ENCODE measurements at places on chromosomes 3 and 15.
A peak's percentile ranks its signal among the peaks of the same experiment; 100 is the strongest.

GRCh38 chr3:126208606-126209256 lies 28.3 kb upstream of the ALDH1L1 start:
- peak; percentile 92 for DNase-seq

DNA sequence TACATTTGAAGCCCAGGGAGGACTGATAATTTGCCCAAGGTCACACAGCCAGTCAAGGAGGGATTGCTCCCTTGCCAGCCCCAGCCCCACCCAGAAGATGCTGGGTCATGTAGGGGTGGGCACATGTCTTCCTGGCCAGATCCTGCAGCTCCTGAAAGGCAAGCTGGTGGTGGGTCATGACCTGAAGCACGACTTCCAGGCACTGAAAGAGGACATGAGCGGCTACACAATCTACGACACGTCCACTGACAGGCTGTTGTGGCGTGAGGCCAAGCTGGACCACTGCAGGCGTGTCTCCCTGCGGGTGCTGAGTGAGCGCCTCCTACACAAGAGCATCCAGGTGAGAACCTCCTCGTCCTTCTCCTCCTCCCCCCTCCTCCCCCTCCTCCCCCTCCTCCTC lies 13.2 kb downstream of the ISG20 start:
- no peak for DNase-seq

GRCh38 chr3:78035131-78035641 lies 995.3 kb downstream of the ROBO2 start:
- DNase-seq: no peak

DNA sequence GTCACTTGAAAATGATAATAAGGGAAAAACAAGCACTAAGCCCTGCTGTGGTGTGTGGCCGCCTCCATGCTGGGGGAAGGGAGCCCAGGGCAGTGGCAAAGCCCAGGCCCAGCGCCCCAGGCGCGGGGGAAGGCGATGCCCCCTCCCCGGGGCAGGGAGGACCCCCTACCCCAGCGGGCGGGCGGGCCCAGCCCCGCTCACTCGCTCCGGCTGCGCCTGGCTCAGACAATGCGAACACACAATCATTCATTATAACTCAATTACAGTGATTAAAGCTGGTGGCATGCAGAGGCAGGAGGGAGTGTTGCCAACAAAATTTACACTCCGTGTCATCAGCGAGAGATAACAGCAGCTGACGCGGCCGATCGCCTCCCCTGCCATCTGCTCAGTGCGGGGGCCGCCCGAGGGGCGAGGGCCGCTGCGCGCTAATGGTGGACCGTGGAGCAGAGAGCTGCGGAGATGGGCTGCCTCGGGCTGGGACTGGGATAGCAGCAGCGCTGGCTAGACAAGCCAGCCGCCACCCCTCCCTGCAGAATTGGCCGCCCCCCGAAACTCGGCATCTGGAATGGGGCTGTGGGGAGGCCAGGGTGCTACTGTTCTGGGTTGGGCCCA lies 64.1 kb downstream of the TLE3 start:
- DNase-seq: no peak

DNA sequence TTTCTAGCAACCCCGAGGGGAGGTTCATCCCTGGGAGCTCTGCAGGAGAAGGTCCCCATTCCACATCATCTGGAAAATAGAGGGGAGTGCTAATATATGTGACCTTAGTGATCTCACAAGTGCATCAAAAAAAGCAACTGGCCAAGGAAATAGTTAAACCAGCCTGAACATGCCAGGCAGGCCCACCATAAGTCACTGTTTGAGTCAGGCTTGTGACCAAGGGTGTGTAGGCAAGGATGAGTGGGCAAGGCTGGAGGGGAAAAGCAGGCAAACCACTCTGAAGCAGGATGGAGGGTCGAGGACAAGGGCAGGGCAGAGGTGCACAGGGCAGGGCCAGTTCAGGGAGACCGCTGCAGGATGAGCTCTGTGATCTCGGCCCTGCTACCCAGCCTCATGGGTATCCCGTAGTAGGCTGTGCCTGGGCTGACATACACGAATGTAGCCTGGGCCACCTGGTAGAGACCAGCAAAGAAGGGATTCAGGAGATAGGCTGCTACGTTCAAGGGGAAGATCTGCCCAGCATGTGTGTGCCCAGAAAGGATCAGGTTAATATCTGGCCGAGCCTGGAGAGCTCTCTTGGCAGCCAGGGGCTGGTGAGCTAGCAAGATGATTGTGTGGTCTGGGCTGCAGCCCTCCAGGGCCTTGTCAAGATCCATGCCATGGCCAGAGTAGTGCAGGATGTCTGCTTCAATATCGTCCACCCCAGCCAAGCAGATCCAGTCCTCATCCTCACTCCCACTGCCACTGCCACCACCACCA lies 4.3 kb downstream of the GLB1 start:
- DNase-seq: no peak

- no peak for DNase-seq
These were observed 8.9 kb downstream of the DNAAF4 start for GRCh38 chr15:55499151-55499550.

- DNase-seq: no peak
These were observed 91.6 kb downstream of the LRRK1 start for GRCh38 chr15:101010781-101011180.

DNA sequence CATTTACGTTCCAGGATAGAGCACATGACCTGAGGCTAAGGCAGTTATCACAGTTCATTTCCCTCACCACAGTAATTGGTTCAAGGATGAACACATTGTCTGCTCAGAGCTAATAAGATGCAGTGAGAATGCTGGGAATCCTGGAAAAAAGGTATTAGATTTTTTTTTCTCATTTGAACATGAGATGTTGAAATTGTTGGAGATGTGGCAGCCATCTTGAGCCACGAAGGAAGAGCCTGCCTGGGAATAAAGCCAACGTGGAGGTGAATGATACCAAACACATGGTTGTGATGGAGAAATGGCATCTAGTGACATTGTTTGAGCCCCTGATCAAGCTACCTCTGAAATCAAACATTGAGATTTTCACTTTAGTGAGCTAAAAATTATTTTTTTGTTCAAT lies 16.0 kb upstream of the STT3B start:
- DNase-seq: no peak

DNA sequence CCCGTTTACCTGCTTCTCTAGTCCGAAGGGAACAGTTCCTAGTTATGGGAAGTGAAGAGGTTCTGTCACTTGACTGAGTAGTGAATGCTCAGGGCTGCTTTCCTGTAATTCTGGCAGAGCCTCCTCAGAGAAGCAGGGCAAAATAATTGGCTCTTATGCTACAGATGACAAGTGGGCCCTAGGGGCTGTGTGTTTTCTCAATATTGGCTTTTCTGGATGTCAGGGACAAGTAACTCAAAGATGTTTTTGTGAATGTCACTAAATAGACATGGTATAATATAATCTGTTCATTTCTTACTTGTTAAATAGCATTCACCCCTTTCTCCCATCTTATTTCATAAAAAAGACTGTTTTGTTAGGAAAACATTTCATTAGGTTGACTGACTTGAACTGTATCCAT lies 40.1 kb downstream of the SGO1 start:
- no peak for DNase-seq

- DNase-seq: no peak
These were observed 36.8 kb downstream of the MUC4 start for GRCh38 chr3:195774917-195775316.

DNA sequence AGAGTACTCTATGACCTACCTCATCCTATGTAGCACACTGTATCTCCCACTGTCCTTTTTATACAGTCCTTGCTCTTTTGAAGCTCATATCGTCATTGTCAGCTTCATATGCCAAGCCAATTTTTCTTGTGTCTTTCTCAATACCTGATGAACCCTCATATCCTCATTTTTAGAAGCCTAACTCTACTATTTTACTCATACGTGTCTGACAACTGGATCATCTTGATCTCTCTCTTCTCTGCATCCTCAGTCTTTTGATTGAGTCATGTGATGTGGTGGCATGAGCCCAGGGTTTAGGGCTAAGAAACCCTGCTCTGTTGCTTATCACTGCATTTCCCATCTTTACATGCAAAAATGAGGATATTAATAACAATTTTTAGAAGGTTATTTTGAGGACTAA lies 352.0 kb downstream of the LPP start:
- no peak for DNase-seq

DNA sequence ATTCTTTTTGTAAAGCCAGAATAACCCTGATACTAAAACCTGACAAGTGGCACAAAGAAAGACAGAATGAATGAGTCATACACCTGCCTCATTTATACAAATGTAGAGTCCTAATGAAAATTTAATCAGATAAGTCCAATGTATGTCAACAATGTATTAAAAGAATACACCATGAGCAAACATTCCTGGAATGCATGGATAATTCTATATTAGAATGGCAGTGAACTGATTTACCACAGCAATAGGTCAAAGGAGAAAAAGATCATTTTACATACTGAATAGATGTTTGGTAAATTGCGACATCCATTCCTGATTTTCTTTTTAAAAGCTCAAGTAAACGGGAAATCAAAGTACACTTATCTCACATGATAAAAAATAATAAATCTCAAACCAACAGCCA lies 11.2 kb upstream of the LOXL1 start:
- DNase-seq: no peak

DNA sequence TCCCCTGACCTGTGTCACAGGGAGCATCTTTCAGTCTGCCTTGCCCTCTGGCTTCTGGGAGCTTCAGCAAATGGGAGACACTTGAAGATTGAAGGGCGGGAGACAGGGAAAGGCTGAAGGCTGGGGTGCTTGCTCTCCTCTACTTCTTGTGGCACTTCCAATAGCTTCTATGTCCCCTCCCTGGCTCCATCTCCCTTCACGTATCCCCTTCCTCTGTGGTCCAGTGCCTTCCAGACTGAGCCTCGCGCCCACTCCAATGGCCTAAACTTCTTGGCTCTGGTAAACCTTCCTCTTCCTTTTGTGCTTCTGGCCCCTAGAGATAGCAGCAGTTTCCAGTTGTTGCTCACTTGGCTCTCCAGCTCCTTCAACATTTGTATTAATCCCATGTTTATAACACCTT lies 69.8 kb upstream of the TOPAZ1 start:
- DNase-seq: no peak

DNA sequence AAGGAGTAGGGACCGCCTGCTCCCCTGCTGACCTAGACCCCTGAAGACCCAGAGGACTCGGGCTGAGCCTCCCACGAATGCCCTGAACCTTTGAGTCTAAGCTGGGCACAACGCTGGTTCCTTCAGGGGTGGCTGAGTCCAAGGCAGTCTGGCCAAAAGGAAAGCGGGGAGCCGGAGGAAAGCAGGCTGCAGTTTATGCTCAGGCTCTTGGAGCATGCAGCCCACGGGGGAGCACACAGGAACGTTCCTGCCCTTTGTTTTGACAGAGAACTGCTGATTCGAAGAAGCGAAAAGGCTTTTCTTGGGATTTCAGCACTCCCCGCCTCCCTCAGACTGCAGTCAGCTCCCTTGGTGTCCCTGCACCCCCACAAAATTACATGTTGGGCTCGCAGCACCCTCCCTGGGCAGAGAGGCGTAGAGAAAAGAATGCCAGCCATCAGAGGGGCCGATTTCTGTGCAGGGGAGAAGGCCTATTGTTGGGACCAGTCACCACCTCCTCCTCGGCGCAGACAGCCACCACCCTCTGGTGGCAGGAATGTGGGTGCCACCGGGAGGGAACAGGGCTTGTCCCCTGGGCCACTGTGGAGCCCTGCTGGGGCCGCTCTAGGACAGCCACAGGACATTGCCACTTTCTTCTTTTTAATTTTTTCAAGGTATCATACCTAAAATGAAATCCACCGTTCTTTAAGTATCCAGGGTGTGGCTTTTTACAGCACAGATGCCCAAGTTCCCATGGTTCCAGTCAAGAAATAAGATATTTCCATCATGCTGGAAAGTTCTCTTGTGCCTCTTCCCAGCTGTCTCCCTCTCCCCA lies 72.2 kb downstream of the SMAD6 start:
- DNase-seq: peak; percentile 86

- no peak for DNase-seq
These were observed 737.5 kb upstream of the LMCD1 start for GRCh38 chr3:7764115-7764514.

DNA sequence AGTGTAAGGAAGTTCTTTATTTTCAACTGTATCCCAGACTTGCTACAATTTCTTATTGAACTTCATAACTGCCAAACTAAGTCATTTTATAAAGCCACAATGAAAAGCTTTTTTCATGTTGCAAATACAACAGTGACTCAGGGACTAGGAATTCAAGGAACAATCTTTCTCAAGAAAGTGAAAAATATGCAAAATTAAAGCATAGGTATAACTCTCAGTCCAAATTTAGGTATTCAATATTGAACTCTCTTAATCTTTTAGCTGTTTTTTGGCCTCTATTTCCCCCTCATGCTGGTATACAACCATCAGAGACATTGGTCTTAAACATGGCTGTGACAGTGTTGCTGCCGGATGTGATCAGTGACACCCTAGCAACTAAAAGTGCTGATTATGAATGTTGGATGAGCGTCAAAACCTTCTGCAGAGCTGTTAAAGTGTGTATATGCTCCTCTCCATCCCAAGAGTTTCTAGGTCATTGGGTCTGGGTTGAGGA lies 476.9 kb downstream of the ZNF385D start:
- no peak for DNase-seq

DNA sequence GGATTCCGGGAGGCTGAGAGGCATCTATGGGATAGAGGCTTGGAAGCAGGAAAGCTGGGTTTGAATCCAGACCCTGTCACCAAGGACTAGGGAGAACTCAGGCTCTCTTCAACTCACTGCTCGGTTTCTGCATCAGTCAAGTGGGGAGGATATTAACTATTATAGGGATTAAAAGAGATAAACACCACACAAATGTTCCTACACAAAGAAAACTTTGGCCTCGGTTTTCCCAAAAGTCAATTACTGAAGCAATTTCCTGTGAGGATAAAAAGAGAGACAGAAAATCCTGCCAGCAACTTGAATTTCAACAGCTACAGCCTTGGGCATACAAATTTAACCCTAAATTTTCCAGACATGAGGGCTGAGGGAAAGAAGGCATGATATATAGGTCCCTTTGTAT lies 36.0 kb downstream of the ITGB5 start:
- DNase-seq: no peak

GRCh38 chr3:123909785-123910184 lies 25.7 kb upstream of the MYLK start:
- DNase-seq: no peak

- no peak for DNase-seq
These were observed 139.1 kb downstream of the CBLB start for GRCh38 chr3:105729667-105730066.

DNA sequence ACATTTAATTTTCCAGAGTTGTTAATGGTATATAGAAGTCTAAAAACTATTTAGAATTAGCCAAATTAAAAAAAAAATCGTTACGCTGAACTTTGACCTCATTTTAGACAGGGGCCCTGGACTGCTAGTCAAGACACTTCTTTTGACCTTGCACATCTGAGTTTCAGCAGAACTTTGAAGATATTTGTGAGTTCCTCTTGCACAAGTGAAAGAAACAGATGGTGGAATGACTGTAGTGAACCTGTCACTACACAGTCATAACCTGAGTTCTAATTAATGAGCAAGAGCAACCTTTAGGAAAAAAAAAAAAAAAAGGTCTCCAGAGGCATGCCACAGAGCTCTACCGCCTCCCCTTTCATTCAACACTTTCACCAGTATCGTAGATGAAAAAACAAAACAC lies 5.3 kb downstream of the MYO5C start:
- DNase-seq: no peak

DNA sequence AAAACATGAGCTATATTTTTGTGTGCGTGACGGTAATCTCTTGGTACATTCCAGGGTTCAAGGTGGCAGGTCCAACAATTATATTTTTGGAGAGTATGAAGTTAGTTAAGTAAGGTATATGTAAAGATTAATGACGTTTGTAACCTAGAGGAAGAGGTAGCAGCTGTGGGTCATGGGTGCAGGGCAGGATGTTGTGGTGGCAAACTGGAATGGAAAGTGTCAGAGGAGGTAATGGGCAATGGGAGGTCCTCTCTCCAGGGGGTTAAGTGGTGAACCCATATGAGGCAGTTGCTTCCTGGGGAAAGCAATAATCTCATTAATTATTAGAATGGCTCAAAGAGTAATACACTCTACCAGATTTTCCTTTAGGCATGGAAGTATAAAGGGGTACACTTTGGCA lies 1.0 kb upstream of the CD200R1L start:
- DNase-seq: no peak
